Activated B cell treated with CpG ODN at 0.5 μM for 24 hours (primary cell): ENCODE measurements at places on chromosomes 5 and 9. TPM values are rescaled to one million over a fixed set of nuclear protein-coding genes. Genes with fewer than 3 reads are reported as not detected.

GRCh38 chr9:100739208-100739607 is 161.3 kb downstream of the CAVIN4 start:
- DNase-seq = no peak

DNA sequence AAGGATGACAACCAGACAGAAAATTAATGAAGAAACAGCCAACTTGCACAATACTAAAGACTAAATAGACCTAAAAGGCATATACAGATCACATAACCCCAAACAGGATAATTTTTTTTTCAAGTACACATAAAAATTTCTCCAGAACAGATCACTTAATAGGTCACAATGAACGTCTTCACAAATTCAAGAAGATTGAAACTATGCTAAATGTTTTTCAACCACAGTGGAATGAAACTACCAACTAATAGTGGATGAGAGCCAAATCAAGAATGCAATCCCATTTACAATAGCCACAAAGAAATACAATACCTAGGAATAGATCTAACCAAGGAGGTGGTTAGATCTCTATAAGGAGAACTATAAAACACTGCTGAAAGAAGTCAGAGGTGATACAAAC is 145.8 kb downstream of the TMEM232 start:
- DNase-seq = no peak

DNA sequence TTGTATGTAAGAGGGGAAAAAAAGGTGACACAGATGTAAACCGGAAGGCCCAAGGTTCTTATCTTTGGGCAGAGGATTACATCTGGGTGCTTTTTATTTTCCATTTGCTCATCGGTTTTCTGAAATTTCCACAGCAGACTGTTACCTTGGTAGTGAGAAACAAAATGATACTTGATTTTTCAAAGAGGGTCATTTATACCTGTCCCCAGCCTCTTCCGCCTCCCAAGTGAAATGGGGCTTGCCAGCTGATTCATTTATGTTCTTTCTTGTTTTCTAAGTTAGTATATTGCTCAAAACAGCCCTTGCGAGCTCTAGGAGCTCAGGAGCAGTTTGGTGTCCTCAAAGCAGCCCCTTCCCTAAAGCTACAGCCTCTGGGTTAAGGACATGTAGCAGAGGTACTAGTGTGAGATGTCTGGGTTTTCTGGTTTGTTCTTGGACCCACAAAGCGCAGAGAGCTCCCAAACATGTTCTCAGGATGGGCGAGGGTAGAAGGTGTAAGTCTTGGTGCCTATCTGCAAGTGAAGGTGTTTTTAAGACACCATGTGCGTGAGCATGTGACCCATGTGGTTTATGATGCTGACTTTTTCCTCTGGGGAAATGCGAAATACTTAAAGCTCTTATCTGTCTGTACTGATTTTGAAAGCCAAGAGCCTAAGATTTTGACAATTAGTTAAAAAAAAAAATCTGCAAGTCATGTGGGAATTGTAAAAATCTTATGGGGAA is 38.3 kb downstream of the DAPK1 start:
- DNase-seq = no peak

DNA sequence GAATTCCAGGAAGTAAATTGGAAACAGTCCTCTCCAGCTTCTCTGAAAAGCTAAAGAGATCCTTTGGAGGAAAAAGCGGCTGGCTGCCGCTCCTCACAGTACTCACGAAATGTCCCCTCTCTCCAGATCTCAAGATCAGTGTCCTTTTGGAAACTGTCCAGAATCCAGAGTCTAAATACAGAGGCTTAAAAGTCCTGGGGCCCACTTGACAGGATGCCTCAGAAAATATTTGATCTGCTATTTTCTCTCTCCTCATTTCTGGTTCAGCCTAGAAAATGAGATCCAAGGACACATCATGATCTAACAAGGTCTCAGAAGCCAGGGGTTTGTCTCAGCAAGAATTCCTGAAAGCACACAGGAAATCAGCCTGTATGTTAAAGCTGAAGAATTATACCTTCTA is 7.2 kb downstream of the C1QTNF2 start:
- no peak for DNase-seq

GRCh38 chr9:69090946-69091345 is 55.4 kb downstream of the FXN start:
- no peak for DNase-seq

Gene FEM1C
- 19.1 and 19.8 TPM in 2 replicates for total RNA-seq

Gene AK3
- total RNA-seq = 14.5 and 16.9 TPM in 2 replicates

Gene CARD6
- total RNA-seq = 3.7 and 4.3 TPM in 2 replicates

Gene PCDHGC3
- 2.6 and 3.3 TPM in 2 replicates for total RNA-seq

Gene MARCHF11
- total RNA-seq = not detected in 2 replicates

Gene CATSPER3
- 0.95 and 0.98 TPM in 2 replicates for total RNA-seq

Gene TOR1B
- 11.8 and 15.3 TPM in 2 replicates for total RNA-seq
